ENCODE measurements at places on chromosomes 7 and 10. TPM values are rescaled to one million over a fixed set of nuclear protein-coding genes. Genes with fewer than 3 reads are reported as not detected.

GRCh38 chr10:47040041-47040491, 128.8 kb downstream of the PTPN20 start:
- no peak overlapping the region for H3K4me3 ChIP-seq
- H3K4me1 ChIP-seq: peaks cover 27% of the 10 kb centered on the region
- H3K27me3 ChIP-seq: no peaks in the 10 kb centered on the region
- DNase-seq: no peak
- H3K36me3 ChIP-seq: no peaks in the 10 kb centered on the region

GRCh38 chr7:51376420-51377092, 59.9 kb upstream of the COBL start:
- H3K4me3 ChIP-seq: no peak overlapping the region
- H3K27ac ChIP-seq: no peak overlapping the region
- no peak for DNase-seq
- no peaks in the 10 kb centered on the region for H3K4me1 ChIP-seq
- H3K36me3 ChIP-seq: no peaks in the 10 kb centered on the region

ICA1 gene
- total RNA-seq: 33.3 TPM

DNA sequence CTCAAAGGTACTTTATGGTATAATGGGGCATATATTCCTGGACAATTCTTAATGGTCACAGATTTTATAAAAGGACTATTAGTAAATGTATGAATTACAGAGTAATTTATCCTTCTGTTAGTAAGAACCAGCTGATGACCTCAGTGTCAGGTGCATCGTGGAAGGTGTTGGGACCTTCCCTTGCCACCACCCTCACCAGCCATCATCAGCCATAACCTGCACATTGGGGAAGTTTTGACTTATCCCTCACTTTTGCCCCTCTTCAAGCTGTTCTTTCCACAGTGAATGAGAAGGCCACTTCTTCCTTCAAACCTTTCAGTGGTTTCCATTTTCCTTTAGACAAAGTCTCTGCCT, 52.2 kb downstream of the FIGNL1 start:
- no peak overlapping the region for H3K4me3 ChIP-seq
- DNase-seq: no peak

GRCh38 chr7:54615537-54615936, 73.4 kb downstream of the VSTM2A start:
- H3K36me3 ChIP-seq: no peaks in the 10 kb centered on the region
- H3K27me3 ChIP-seq: no peaks in the 10 kb centered on the region
- no peak for DNase-seq
- no peak overlapping the region for H3K27ac ChIP-seq
- no peak overlapping the region for H3K4me3 ChIP-seq

GRCh38 chr10:6230315-6230714, 27.6 kb downstream of the PFKFB3 start:
- no peak overlapping the region for H3K27ac ChIP-seq
- DNase-seq: no peak
- no peak overlapping the region for H3K4me3 ChIP-seq

CPED1 gene
- total RNA-seq: 34.1 TPM

BICC1 gene
- total RNA-seq: 54.2 TPM

- H3K4me3 ChIP-seq: no peak overlapping the region
- H3K27me3 ChIP-seq: no peaks in the 10 kb centered on the region
- H3K36me3 ChIP-seq: no peaks in the 10 kb centered on the region
Observed at GRCh38 chr7:138396251-138397070, 63.6 kb upstream of the TRIM24 start.

DNA sequence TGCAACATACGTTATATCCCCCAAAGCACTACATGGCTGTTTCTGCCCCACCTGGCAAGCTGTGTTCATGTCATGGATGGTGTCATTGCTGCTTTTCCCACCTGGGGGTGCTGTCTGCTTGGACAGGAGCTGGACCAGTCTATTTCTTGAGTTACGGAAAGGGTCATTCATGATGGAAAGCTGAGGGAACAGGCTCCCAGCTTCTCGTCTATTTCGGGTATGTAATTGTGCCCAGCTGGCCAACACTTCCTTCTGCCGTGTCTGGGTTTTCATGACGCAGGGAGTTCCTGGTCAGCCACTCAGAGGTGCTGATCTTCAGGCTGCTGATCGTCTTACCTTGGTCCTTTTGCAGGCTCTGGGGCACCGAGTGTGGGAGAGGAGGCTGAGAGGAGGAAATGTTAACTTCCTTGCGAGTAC, 8.6 kb downstream of the BTBD16 start:
- H3K27me3 ChIP-seq: no peaks in the 10 kb centered on the region
- H3K36me3 ChIP-seq: peaks cover 2% of the 10 kb centered on the region
- no peak overlapping the region for H3K4me3 ChIP-seq
- H3K4me1 ChIP-seq: no peaks in the 10 kb centered on the region

DNA sequence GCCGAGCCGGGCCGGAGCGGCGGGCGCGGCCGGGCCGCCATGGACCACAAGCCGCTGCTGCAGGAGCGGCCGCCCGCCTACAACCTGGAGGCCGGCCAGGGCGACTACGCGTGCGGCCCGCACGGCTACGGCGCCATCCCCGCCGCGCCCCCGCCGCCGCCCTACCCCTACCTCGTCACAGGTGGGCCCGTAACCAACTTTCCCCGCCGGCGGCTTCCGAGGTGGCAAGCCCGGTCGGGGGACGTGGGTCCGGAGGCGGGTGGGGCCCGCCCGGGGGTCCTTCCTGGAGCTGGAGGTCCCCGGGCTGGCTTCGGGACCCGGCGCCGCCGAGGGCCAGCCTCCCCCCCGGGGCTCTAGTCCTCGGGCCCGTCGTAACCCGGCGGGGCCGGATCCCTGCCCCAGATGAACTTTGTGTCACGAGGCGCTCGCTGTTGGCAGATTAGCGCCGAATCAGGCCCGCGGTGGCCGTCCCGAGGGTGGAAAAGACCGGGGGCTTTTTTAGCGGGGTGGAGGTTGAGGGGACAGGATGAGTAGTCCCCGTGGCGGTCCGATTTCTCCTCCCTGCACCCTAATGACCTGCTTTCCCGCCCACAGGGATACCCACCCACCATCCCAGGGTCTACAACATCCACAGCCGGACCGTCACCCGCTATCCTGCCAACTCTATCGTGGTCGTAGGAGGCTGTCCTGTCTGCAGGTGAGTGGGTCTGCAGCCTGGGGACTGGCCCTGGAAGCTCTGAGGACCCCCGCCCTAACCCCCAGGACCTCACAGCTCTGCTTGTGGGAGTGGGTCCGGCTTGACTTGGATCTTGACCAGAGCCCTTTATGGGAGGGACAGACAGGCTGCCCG, 496 bp downstream of the BRI3 start:
- DNase-seq: no peak
- no peak overlapping the region for H3K27ac ChIP-seq
- H3K36me3 ChIP-seq: peaks cover 39% of the 10 kb centered on the region
- H3K4me3 ChIP-seq: peak overlapping the region; percentile 73

DNA sequence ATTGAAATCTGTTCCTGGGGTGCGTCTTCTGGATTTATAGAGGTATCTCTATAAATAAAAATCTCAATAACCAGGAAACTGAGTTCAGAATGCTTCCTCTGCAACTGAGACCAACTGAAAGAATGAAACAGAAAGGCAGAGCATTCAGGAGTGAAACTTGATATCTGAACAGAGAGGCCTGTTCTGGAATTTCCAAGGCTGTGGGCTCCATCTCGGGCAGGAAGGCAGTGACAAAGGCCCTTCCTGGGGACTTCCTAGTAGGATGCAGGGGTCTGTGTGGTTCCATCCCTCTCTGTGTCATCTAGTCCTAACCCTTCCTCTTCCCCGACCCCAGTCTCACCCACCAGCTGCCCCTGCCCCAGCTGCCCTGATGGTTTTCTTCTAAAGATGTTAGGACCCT, 52.0 kb downstream of the JCAD start:
- H3K27ac ChIP-seq: no peak overlapping the region
- no peaks in the 10 kb centered on the region for H3K27me3 ChIP-seq
- no peaks in the 10 kb centered on the region for H3K36me3 ChIP-seq
- no peak overlapping the region for H3K4me3 ChIP-seq
- no peak for DNase-seq
- peaks cover 9% of the 10 kb centered on the region for H3K4me1 ChIP-seq

DNA sequence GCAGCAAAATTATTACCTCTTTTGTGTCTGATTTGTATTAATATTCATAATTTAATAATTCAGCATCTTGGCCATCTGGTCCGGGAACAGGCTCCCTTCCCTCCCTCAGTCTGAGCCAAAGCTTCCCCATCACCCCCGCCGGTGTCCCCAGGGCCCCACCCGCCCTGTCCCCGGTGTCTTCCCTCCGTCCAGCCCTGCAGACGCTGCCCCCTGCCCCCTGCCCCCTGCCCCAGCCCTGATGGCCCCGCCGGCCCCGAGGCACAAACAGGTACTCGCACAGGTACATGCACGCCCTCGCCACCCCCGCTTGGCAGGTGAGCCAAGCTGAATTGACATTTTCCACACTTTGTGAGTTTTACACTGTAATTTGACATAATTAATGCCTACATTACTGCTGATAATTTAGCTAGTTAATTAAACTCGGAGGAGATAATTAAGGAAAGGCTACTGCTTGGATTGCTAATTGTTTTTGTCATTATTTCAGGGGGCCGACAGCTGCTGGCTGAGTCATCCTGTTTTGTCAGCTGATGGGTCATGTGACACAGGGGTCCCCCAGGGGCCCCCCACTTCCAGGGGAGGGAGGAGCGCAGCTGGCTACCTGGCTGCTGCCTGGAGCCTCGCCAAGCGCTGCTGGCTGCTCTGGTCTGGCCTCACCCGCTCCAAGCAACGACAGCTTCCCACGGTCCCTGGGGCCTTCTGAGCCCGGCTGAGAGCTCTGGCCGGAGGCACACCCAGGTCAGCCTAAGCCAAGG, 36.6 kb downstream of the MICALL2 start:
- H3K36me3 ChIP-seq: no peaks in the 10 kb centered on the region
- peak; percentile 62 for DNase-seq
- no peak overlapping the region for H3K27ac ChIP-seq
- H3K27me3 ChIP-seq: peaks cover 10% of the 10 kb centered on the region
- H3K4me3 ChIP-seq: no peak overlapping the region
- H3K4me1 ChIP-seq: peaks cover 10% of the 10 kb centered on the region

BMPR1A gene
- 83.9 TPM for total RNA-seq

DNA sequence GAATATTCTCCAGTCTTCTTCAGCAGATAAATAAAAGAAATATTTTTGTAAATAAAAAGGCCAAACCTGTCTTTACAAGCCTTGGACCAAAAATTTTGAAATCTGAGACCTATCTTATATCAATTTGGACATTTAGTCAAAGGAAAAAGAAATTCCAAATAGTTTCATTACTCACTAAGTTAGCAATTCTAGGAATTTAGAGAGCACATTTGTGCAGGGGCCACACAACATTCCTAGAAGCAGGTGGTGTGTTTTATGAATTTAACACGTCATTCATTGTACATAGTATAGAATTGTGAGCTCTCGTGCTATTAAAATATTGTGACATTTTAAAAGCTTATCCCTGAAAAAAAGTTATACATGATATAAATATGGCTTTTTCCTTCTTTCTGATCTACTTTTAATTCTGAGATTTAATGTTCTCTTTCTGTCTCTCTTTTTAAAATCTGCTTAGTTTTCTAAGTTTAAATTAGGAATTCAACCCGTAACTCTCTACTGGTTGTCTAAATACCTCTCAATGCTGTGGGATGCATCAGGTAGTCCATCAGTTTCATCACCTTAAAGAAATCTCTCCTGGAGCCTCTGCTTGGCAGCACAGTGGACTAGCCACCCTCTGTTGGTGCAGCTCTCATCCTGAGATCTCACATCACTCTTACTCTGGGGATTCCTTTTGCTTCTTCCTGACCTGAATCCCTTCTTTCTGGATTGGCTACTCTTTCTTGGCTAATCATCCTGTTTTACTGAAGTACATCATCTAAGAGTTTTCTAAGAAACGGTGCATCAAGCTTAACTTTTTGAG, 124.5 kb downstream of the SEMA3E start:
- H3K27ac ChIP-seq: no peak overlapping the region
- H3K4me3 ChIP-seq: no peak overlapping the region
- H3K27me3 ChIP-seq: no peaks in the 10 kb centered on the region
- no peak for DNase-seq
- H3K36me3 ChIP-seq: no peaks in the 10 kb centered on the region

GRCh38 chr7:129828989-129829736, 123.6 kb downstream of the UBE2H start:
- H3K4me3 ChIP-seq: no peak overlapping the region
- peaks cover 12% of the 10 kb centered on the region for H3K36me3 ChIP-seq
- no peak for DNase-seq
- H3K4me1 ChIP-seq: peaks cover 45% of the 10 kb centered on the region
- H3K27me3 ChIP-seq: no peaks in the 10 kb centered on the region

ANKIB1 gene
- 73.0 TPM for total RNA-seq

GRCh38 chr7:108093341-108093740, 36.8 kb downstream of the LAMB4 start:
- no peak overlapping the region for H3K27ac ChIP-seq
- no peak overlapping the region for H3K4me3 ChIP-seq
- DNase-seq: no peak
- no peaks in the 10 kb centered on the region for H3K27me3 ChIP-seq
- no peaks in the 10 kb centered on the region for H3K4me1 ChIP-seq
- H3K36me3 ChIP-seq: no peaks in the 10 kb centered on the region

AGMO gene
- 2.9 TPM for total RNA-seq

DNA sequence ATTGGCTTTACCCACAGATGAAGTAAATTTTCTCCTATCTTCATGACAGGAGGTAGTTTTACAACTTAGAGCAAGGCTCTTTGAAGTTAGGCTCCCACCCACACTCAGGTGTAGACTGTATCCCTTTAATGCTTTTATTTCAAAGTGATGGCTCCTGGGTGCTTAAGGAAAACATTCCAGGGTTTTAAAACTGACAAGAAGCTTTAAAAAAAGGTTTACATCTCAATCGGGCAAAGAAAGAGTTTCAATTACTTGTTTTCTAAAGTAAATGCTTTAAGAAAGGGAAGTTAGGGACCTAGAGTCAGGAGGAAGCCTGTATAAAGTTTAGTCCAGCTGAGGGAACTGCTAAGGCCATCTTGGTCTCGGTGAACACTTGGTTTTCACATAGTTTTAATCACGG, 1153.8 kb upstream of the C7orf33 start:
- no peaks in the 10 kb centered on the region for H3K27me3 ChIP-seq
- no peak overlapping the region for H3K27ac ChIP-seq
- H3K36me3 ChIP-seq: no peaks in the 10 kb centered on the region

NKX6-2 gene
- 11.6 TPM for total RNA-seq

DNA sequence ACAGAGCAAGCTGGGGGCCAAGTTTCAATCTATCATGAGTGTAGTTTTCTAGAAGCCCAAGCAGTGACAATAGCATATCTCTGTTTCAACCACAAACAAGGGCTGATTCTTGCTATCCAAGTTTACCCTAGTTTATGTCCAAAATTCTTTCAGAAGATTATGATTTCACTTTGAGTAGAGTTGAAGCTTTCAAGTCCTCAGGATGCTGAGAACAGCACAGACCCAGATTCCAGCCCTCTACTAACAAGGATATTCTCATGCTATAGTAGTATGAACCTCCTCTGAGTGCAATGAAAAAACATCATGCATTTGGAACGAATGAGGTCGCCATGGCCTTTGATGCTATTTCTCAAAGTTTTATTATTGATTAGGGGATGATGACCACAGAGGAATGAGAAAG, 344.1 kb upstream of the NPVF start:
- no peak for DNase-seq
- H3K4me3 ChIP-seq: no peak overlapping the region
- H3K27me3 ChIP-seq: no peaks in the 10 kb centered on the region
- H3K36me3 ChIP-seq: no peaks in the 10 kb centered on the region
- H3K27ac ChIP-seq: no peak overlapping the region

All from spinal cord (tissue), 10 donors.